Thoracic aorta (tissue), 2 donors: ENCODE measurements at places on chromosomes 11 and 22. TPM values are rescaled to one million over a fixed set of nuclear protein-coding genes. Genes with fewer than 3 reads are reported as not detected.

- no peak for DNase-seq
Observed at GRCh38 chr11:114057605-114058004, 1.9 kb upstream of the ZBTB16 start.

DNA sequence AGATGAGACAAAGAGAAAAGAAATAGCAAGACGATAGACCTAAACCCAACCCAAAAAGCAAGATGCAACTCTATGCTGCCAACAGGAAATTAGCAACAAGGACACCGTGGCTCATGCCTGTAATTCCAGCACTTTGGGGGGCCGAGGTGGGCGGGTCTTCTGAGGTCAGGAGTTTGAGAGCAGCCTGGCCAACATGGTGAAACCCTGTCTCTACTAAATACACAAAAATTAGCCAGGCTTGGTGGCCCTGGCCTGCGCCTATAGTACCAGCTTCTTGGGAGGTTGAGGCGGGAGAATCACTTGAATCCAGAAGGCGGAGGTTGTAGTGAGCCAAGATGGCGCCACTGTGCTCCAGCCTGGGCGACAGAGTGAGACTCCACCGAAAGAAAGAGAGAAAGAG is 24.3 kb upstream of the IL10RA start:
- DNase-seq, result no peak

DNA sequence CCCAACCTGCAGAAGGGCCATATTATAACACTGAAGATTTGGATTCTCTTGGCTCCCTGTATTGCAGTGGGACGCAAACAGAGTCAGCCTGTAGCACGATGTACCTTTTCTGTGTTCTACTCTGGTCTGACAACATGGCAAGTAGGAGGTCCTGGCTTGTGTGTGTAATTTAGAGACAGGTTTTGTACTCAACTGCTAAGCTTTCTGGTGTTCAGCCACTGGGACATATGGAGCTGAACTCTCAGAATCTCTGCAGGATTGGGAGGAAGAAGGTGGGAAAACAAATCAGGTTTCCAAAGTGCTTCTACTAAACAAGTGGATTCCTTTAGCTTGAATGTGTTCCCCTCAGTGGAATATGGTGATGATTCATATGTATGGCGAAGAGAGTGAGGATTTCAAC is 192.5 kb upstream of the MTMR2 start:
- DNase-seq, result no peak

GRCh38 chr11:129894278-129895125 is 876 bp downstream of the NFRKB start:
- no peak for DNase-seq

Gene TYR
- total RNA-seq, result not detected

Gene PGA5
- total RNA-seq, result not detected

Gene E2F8
- total RNA-seq, result not detected

Gene RBFOX2
- total RNA-seq, result 117 TPM

Gene MS4A15
- not detected for total RNA-seq

Gene CELSR1
- total RNA-seq, result 6.7 TPM
